ENCODE measurements at places on chromosomes 4 and X.

DNA sequence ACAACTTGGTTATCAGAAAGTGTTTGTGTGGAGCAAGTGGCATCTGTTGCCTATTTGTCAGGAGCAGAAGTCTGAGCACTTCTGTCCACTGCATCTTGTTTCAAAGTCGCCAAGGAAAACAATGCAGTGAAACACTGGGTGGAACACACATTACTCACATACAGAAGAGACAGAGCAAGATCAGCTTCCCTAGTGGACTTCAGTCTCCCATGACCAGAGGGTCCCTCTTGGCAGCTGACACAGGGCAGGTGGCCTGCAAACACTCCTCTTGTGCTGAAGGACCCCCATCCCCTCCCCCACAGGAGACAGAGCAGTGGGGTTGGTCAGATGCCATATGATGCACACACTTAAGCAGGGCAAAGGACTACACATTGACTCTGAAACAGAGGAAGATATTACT, 3.6 kb upstream of the BBS12 start:
- no peak for DNase-seq

DNA sequence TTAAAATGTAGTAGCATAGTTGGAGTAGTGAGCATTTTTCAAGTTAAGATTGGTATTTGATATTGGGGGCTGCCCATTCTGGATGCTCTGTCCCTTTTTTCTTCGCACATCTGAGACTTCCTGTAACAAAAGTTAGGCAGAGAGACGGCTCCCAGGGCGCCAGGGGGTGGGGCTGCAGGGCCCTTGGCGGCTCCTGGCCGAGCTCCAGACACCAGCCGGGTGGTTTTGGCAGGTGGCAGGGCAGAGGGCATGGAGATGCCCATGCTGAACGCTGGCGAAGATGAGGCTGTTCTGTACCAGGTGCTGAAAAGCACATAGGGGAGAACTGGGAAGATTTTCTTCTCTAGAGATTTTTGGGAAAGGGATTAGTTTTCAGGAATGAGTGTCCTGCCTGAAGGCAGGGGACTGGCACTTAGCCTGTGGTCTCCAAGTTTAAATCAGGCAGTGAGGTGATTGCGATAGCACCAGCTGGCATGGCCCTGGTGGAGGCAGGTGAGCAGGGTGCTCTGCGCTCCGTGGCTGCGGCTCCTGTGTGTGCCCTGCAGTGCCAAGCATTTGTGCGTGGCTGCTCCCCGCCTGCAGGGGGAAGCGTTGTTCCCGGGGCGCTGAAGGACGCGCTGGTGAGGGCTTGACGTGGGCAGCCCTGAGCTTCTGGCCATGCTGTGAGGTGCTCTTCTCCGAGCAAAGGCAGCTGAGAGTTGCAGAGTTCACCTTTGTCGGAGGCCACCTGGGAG, 23.6 kb upstream of the HGFAC start:
- no peak for DNase-seq

DNA sequence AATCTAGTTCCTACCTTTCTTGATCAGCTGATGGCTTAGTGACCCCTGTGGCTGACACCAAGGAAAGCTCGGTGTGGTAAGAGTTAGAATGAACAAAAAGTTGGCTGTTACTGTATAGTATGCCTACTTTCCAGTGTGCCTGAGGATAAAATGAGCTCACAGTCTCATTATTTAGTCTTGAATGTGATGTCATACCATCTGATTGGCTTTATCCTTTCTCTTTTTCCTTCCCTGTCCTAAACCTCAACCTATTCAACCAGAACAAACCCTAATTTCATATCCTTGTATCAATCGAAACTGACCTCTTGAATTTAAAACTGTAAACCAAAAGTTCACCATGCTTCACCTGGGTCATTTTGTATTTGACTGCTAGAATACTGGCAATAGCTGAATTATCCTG, 156.4 kb downstream of the PPARGC1A start:
- no peak for DNase-seq

DNA sequence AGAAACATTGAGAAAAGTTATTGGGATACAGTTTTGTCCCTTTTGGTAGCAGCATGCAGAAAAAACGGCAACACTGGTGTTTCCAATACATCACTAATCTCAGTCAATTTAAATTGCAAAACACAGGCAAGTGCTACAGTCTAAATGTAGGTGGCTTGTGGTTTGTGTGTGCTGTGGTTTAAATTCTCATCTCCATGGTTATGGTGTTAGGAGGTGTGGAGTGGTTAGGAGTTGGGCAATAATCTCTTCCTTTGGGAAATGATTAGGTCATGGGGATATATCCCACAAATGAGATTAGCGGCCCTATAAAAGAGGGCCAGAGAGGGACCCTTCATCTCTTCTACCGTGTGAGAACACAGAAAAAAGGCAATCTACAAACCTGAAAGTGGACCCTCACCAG, 1344.3 kb downstream of the ADGRL3 start:
- DNase-seq, result no peak

GRCh38 chrX:120356084-120356483, 5.8 kb upstream of the ATP1B4 start:
- no peak for DNase-seq

DNA sequence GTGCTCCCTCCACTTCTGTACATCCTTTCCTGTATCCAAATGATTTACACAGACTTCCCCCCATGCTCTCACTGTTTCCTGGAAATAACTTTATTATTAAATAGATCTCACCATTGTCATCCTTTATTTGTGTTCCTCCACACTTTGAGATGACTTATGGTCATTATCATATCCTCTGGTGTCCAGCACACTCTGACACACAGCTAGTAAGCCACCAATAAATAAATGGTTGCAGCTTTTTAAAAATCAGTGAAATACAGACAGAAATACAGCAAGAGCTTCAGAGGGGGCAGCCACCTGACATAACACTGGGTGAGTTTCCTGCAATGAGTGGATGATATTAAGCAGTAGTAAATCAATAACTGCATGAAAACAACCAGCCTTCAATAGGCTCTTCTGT, 2036.4 kb upstream of the AGA start:
- DNase-seq, result no peak

DNA sequence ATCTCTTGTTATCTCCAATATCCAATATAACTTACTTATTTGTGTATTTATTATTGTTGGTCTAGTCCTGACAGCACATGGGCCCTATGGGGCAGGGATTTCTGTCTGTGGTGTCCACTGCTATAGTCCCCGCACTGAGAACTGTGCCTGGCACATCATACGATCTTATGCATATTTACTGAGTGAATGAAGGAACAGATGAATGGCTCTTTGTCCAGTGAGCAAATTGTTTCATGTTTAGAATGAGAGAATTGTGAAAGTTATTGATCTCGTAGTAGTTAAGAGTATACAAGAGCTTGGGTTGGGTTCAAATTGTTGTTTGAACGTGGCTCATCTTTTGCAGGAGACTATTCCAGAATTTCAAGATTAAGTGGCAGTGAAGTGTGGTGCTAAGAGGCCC, 96.1 kb upstream of the SLC34A2 start:
- no peak for DNase-seq

- no peak for DNase-seq
Observed at GRCh38 chr4:148866666-148867065, 424.5 kb upstream of the NR3C2 start.

- no peak for DNase-seq
Observed at GRCh38 chrX:74506317-74507115, 85.2 kb downstream of the SLC16A2 start.

Measured in T-helper 22 cell (primary cell).